LHCN-M2 (cell line): ENCODE measurements at places on chromosomes 6 and 20. TPM values are rescaled to one million over a fixed set of nuclear protein-coding genes. Genes with fewer than 3 reads are reported as not detected.

The TAGAP gene
- not detected in 2 replicates for total RNA-seq

The WFDC2 gene
- total RNA-seq: not detected in 2 replicates

The SLC22A3 gene
- total RNA-seq: 0.06 TPM in 1 of 2 replicates, not detected in the other

The KIF6 gene
- not detected in 2 replicates for total RNA-seq

The CLPSL2 gene
- total RNA-seq: not detected in 2 replicates

The CPNE5 gene
- not detected in 2 replicates for total RNA-seq

The CYP24A1 gene
- 0.51 TPM in 1 of 2 replicates, not detected in the other for total RNA-seq

The BPIFB1 gene
- not detected in 2 replicates for total RNA-seq

The FAM209B gene
- total RNA-seq: not detected in 2 replicates

The ZNFX1 gene
- 42.9 and 55.8 TPM in 2 replicates for total RNA-seq

The UBE2J1 gene
- 20.5 and 26.7 TPM in 2 replicates for total RNA-seq

The GCNT2 gene
- total RNA-seq: 0.32 and 0.63 TPM in 2 replicates

The TRIM31 gene
- not detected in 2 replicates for total RNA-seq

The YTHDF1 gene
- total RNA-seq: 18.3 and 23.8 TPM in 2 replicates

GRCh38 chr6:153167061-153167891 lies 36.2 kb upstream of the RGS17 start:
- DNase-seq: peak; percentile 94

DNA sequence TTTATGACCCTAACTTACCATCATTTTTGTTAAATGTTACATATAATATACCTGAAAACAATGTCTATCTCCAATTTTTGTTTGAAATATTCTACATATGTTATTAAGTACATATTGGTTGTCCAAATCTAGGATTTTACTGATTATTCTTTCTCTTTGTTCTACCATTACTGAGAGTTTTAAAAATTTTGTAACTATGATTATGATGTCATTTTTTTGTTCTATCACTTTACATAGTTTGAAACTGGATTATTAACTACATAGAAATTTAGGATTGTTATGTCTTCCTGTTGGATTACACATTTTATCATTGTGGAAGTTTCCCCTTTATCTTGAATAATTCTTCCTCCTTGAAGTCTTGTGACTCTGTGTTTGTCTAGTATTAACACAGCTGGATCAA lies 41.2 kb downstream of the LINC00237 start:
- DNase-seq: no peak

- DNase-seq: no peak
Observed at GRCh38 chr6:16421462-16421960, 183.1 kb downstream of the GMPR start.

DNA sequence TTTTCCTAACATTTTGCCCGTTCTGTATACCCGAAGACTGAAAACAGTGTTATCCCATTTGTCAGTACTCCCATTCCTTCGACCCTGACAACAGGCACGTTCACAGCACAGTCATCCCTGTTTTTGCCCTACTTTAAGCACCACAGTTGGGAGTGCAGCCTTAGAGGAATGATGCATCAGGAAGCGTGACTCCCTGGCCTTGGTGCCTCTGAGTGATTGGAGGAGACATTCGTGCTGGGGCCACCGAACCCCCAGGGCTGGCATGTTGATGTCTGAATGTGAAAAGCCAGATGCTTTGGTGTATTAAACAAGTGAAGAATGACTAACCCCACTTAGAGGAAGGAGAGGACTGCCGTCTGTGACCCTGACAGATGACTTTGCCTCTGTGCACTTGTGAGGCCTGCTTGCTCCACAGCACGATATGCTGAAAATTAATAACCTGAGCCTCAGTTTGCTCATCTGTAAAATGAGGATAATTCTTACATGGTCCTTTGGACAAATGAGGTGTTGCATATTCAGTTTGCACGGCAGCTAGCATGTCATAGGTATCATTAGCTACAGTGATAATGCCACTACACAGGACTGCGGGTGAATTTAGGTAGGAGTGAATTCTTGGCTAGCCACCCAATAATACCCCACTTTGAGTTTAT lies 36.0 kb downstream of the STK35 start:
- peak; percentile 71 for DNase-seq

GRCh38 chr20:47821481-47822100 lies 36.3 kb upstream of the SULF2 start:
- no peak for DNase-seq

DNA sequence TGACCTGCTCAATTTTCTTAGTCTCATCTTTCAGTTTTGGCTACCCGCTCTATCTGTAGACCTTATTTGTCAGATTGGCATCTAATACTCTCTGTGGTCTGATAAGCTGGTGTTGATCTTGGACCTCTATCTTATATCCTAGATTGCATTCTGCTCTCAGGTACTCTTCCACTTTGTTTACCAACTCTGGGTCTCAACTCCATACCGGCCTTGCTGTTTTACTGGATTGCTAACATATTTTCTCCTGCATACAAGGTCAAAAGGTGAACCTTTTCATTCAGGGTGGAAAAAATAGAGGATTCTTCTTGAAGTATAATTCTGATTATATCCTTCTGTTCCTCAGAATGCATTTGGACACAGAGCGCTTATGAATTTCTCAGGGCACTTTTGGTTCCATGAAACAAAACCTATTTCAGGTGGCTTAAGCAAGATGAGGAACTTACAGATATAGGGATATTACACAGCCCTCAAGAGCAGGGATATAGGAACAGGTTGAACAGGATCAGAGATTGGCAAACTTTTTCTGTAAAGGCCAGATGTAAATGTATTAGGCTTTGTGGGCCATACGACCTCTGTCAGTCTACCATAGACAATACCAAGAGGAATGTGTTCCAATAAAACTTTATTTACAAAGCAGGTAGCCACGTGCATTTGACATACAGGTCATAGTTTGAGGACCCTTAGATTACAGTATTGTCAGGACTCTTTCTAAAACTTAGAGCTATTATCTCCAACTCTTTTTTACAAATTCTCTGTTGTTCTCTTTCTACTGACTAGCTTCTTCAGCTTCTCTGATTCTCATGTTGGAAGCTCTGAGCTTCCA lies 2.5 kb upstream of the SH3BGRL2 start:
- no peak for DNase-seq

DNA sequence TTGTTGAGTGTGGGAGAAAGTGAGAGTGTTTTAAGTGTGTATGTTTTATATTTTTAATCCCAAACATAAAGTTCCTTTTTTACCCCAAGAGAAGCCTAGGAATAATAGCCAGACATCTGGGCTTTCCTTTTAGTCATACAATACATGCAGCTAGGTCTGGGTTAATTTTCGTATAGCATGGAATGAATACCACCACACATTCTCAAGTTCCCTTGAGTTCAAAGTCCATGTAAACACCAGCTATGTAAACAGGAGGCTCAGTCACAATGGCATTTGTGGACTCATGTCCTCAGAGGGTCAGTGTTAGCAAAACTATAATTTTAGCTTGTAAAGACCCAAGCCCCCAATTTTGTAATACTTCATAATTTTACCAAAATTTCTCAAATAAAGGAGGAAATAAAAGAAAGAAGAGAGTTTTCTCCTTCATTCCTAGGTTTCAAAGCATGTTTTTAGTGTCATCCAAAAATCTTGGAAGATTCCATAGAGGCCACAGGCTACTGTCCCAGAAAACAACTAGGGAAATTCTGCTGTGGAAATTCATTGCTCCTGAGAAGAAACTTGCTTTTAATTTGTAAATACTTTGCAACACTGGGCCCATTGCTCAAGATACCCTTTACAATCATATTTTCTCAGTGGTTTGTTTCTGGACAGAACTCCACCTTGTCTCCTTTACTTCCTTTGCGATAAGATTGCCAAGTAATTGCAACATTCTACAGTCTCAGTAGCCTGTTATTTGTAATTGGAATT lies 671.2 kb downstream of the COL12A1 start:
- peak; percentile 68 for DNase-seq

GRCh38 chr6:53294611-53295010 lies 54.1 kb downstream of the ELOVL5 start:
- no peak for DNase-seq

- DNase-seq: no peak
Observed at GRCh38 chr6:90610301-90610750, 23.5 kb upstream of the MAP3K7 start.

- peak; percentile 73 for DNase-seq
Observed at GRCh38 chr6:166997768-166998255, 1.4 kb upstream of the CEP43 start.

DNA sequence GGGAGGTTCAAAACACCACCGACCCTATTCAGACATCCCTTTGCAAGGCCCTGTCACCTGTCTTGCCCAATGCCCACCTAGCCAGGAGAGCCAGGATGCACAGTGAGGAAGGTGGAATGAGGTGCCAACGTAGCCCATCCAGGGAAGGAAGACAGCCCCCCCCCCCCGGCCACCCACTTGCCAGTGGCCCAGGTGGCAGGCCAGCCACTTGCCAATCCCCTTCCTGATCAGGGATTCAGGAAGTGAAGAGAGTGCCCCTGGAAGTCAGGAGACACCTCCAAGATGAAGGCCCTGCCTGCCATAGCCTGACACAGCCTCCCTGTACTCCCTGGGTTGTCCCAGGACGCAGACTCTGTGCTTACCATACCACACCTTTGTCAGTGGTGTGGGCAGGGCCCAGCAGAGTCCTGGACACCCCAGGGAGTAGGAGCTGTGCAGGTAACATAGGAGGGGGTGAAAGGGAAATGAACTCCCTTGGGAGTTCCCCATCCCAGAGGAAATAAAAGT lies 54.7 kb downstream of the MRPL14 start:
- no peak for DNase-seq

- DNase-seq: no peak
Observed at GRCh38 chr20:51423290-51423667, 119.2 kb downstream of the NFATC2 start.

DNA sequence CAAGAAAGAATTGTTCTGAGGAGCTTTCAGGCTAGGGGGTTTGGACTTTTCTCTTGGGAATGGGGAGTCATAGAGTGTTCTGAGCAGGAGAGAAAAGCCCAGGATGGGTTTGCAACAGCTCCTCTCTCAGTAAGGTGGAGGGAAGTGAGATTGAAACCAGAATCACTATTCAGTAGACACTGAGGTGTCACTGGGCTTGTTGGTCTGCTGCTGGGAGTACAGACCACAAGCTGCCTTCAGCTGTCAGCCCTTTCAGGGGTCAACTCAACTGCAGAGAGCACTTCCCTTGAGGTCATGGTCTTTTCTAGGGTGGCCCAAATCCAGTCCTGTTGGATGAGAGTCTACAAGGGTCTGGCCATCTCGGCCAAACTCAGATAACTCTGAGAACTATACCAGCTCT lies 12.9 kb upstream of the FOXA2 start:
- no peak for DNase-seq

DNA sequence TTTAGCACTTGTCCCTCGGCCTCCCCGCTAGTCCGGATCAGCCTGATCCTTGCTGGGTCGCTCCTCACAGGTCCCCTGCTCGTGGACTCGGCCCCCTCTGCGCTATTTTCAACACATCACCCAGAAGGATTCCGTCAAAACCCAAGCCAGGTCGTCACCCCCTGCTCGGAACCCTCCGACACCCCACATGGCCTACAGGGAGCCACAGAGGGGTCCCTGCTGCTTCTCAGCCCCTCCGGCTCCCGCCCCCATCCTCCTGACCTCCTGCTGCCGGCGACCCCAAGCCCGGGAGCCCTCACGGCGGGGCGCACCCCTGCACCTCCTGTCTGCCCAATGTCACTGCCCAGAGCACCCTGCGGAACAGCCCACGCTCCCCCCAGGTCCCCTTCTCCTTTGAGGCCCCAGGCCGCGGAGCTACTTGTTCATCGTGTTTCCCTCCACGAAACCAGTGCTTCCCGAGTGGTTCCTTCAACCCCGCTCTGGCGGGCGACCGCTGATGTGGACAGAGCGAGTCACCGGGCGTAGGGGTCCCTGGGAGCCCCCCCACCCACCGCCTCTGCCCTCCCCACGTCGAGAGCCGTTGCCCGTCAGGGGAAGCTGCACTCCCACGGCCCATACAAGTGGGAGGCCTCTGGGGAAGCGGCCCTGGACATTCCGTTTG lies 638 bp upstream of the MYL9 start:
- no peak for DNase-seq

DNA sequence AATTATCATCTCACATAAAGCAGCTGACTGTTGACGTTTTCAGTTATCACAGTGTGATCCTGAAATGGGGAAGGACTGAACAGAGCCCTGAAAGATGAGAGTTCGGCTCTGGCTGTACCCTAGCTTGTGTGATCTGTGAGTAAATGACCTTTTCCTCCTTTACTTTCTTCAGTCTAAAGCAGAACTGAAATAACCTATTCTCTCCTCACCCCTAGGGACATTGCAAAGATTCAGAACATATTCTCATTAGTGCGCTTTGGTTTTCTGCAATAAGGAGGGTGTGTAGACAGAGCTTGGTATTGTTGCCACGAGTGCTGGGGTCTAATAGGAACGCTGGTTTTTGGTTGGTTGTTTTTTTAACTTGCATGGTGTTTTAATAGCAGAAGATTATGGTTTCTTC lies 16.7 kb downstream of the FARS2 start:
- no peak for DNase-seq

DNA sequence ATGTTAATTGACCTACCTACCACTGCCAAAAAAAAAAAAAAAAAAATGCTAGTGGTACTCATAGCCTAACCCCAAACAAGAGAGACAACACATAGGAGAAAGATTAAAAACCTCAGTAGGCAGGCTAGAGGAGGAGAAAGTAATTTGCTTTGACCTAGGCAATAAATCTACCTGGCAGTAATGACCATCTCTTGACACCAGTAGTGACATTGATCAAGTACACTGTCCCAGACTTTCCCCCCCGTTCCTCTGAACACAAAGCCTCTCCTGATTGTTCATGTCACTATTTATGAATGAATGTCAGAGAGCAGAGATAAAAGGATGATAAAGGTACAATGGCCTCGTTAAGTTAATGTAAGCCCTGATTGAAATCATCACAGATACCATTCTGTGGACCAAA lies 746.8 kb downstream of the CBLN4 start:
- no peak for DNase-seq

DNA sequence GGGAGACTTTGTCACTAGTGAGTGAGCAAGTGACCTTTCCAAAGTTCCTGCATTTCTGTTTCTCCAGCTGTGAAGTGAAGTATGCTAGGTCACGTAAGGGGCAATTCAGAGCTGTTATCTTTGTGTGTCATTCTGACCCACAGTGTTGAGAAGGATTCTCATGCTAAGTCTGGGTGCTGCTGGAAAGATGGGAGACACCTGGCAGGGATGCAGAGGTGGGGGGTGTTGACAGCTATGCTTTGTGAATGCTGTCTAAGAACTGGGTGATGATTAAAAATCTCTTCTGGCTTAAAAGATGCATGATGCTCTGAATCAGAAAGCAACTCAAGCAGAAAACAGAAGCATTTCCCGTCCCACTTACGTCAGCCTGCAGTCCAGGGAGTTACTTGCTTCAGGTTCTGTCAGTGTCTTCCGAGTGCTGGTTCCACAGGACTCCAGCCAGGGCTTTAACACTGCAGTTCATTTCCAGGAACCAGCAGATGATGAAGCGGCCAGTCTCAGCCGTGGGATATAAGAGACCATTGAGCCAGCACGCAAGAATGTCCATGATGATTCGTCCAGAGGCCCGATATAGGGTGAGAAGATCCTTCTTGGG lies 30.9 kb upstream of the ASXL1 start:
- peak; percentile 73 for DNase-seq

- no peak for DNase-seq
Observed at GRCh38 chr6:79249136-79249535, 14.7 kb upstream of the HMGN3 start.

GRCh38 chr6:107932580-107932979 lies 25.4 kb downstream of the SEC63 start:
- no peak for DNase-seq
